ENCODE measurements at places on chromosomes 6 and 20.

- DNase-seq = no peak
These were observed 10.6 kb downstream of the IL22RA2 start for GRCh38 chr6:137162692-137163306.

DNA sequence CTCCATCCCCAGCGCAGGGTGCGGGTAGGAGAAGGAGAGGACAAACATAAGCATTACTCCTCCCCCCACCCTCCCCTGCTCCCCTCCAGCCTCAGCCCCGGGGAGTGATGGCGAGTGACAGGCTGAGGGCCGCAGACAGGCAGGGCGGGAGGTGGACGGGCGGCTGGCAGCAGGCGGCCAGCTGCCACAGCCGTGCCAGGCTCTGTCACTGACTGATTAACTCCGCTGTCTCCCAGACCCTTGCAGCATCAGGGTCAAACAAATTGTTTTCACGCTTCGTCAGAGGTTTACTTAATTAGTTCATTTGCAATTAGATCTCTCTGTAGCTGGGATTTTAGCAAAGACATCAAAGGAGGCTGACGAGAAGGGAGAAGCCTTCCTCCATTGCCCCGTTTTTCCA is 41.9 kb downstream of the FOXP4 start:
- no peak for DNase-seq

DNA sequence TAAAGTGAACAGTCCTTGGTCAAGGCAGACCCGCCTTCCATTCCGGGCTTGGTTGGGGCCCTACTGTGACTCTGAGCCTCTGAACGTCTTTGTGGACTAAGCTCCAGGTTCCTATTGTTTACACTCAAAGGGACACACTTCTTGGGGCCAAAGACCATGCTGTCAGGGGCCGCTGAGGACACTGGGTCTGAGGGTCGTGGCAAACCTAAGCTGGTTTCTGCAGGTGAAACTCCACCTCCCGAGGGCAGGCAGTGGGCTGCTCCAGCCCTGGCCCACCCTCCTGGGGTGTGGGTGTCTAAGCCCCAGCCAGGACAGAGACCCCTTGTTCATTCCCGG is 43.1 kb downstream of the DSTN start:
- no peak for DNase-seq

GRCh38 chr6:71420095-71420692 is 131.6 kb downstream of the OGFRL1 start:
- no peak for DNase-seq

GRCh38 chr6:84103029-84103428 is 69.5 kb downstream of the MRAP2 start:
- no peak for DNase-seq

GRCh38 chr20:59403962-59404314 is 103.5 kb downstream of the EDN3 start:
- DNase-seq = no peak

GRCh38 chr6:99563056-99563723 is 5.3 kb downstream of the CCNC start:
- no peak for DNase-seq

DNA sequence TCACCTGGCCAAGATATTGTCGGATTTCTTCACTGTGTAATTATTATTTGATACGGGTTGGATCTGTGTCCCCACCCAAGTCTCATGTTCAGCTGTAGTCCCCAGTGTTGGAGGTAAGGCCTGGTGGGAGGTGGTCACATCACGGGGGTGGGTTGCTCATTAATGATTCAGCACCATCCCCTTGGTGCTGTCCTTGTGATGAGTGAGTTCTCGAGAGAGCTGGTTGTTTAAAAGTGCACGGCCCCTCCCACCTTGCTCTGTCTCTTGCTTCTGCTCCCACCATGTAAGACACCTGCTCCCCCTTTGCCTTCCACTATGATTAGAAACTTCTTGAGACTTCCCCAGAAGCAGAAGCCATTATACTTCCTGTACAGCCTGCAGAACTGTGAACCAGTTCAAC is 173.9 kb upstream of the PMEPA1 start:
- no peak for DNase-seq

Data from stimulated activated CD8-positive, alpha-beta memory T cell treated with anti-CD3 and anti-CD28 coated beads, Interleukin-4, amount 100 ng/mL, for 1 hour (primary cell).